Stimulated activated CD8-positive, alpha-beta memory T cell treated with anti-CD3 and anti-CD28 coated beads, Interleukin-15, amount 100 ng/mL, for 24 hours (primary cell): ENCODE measurements at places on chromosomes 5 and 9.

DNA sequence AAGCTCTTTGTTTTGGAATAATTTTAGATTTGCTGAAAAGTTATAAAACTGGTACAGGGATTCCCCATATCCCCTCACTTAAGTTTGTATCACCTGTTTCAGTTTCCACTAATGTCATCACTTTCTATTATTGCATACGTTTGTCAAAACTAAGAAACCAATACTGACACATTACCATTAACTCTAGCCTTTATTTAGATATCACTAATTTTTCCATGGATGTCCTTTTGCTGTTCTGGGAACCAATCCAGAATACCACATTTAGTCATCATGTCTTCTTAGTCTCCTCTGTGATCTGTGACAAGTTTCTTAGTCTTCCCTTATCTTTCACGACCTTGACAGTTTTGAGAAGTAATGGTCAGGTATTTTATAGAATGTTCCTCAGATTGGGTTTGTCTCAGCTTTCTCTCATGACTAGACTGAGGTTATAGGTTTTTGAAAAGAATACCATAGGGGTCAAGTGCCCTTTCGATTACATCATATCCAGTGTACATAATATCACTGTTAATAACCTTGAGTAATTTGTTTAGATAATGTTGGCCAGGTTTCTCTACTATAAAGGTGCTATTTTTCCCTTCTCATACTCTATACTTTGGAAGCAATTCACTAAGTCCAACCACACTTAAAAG is 51.9 kb upstream of the NMUR2 start:
- no peak for DNase-seq

- DNase-seq, result no peak
These were observed 820.0 kb upstream of the SEMA6A start for GRCh38 chr5:117394506-117395157.

DNA sequence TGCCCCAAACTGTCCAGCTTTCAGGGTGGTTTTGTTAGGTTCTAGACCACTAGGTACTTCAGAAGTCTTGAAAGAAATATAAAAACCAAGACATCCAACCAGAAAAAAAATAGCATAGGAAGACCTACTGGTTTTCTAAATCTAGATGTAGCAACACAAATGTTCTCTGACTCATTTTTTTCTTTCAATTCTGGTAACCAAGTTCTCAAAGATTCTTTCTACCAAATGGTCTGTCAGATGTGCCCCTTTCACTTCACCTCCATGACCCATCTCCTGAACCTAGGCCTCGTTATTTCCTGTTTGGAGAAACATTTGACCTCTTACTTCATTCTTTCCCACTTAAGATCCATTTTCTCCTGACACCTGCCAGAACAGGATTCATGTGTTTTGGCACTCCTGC is 355.3 kb downstream of the KIAA0825 start:
- no peak for DNase-seq

- no peak for DNase-seq
These were observed 654 bp downstream of the RANBP6 start for GRCh38 chr9:6014670-6015270.

GRCh38 chr5:124087752-124088151 is 575.8 kb downstream of the CSNK1G3 start:
- DNase-seq, result no peak

- DNase-seq, result no peak
These were observed 222.3 kb downstream of the ARRDC3 start for GRCh38 chr5:91160714-91161285.

DNA sequence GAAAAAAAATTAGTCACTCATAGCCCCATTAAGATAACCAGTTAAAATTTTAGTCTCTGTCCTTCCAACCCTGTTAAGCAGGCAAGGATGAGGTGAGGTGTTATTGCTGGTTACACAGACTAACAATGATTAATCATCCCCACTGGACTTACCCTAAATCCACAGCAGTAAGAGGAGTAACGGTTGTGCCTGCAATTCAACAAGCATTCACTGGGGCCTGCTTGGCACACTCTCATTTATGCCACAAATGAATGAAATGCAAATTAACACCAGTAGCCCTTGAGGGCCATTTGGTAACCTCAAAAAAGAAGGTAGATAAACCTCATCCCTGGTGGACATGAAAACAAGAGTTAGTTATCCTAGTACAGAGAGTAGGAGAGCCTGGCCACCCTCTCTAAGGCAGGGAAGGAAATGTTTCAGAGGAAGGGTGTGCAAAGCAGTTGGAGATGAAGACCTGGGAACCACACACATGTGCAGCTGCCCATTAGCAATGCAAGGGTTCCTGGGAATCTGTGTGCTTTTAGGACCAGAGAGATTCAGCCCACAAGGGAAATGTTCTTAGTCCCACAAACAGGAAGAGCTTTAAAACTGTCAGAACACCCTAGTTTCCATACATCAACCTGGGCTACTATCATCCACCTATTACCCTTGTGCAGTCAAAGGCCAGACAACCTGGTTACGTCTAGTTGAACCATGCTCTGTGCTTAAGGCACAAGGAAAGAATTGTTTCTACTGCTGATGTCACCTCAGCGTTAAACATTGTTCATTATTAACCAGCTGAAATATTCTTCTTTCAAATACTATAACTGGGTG is 7.7 kb downstream of the LHFPL2 start:
- no peak for DNase-seq

DNA sequence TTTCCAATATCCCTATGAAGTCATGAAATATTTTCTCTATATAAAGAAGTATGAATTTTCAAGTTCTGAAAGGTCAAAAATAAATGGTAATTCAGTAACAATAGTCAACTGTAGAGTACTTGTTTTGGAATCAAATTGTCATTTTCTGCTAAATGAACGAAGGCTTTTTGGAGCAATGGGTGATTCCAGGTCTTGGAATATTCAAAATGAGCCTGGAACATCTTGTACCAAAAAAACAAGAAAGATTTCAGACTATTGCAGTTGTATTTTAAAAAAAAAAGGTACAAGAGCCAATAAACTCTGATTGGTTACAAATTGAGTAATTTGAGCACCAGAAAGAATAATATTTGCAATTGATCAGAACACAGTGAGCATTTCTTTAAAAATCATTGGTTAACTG is 730.1 kb downstream of the DTWD2 start:
- DNase-seq, result no peak

DNA sequence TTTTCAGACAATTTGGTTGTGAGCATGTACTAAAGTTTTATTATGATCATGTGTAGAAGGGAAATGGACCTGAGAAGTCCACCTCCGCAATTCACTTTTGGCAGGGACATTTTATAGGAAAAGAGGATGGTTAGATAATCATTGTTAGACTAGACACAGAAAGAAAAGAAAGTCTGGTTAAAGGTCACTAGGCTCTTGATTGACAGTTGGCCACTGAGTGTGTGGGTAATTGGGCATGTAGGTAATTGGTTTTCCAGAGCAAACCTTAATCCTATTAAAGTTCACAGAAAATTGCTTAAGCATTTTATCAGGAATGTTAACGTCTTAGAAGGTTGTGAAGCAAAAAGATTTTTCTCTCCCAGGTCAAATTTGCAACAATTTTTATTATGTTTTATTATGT is 158.5 kb upstream of the CLINT1 start:
- DNase-seq, result no peak

DNA sequence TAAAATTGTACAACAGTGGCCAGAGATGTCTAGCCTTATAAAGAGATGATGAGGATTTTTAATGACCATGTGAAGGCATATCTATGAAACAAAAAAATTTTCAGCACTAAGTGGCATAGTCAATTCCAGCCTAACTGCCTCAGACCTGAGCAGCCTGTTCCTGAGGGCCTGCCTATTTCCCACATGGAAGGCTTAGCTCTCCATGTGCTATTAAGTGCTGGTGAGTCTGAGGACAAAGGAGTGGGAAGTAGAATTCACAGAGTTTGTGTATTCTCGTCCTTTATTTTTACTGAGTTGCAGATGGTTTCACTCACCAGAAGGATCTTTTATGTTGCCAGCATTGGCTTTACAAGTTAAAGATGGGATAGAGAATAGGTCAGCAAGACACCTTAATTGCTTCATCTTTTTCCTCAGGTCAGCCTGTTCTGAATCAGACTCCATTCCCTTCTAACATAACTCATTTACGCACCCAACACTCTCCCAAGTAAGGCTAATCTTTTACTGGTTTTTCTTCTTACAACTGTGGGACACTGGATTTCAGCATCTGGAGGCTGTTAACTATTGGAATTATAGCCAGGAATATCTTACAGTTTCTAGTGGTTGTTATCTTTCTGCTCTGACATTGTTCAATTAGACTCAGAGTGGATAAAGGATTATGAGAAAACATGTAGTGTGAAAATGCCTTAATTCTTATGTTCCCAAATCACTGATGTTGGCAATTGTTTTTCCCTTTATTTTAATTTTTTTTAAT is 76.8 kb downstream of the ISOC1 start:
- DNase-seq, result no peak

DNA sequence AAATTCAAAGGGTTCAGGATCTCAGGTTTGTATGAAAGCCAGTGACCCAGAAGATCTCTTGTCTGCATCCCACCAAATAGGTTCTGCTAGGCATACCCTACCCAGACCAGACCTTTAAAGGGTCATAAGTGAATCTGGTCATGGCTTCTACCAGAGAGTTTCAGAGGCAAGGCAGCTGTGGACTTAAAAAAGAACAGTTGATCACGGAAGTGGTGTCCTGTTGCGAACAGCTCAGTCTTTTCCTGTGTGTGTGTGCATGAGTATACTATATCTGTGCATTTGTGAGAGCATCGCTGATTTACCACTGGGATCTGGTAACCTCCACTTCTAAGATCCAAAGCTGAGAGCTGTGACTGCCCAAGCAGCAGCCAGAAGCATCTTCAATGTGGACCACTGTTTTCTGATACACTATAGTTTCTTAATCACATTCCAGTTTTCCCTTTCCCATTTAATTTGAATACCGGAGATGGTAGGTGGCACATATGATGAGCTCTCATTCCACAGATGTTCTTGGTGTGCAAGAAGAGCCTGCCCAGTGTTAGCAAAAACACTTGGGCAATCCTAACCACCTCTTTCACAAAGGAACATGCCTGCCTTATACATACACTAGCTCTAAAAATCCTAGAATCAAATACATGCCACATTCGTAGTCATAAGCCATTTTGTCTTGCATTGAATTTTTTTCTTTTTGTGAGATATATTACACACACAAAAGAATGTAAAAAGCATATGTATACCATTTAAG is 36.2 kb upstream of the OR2S2 start:
- DNase-seq, result no peak

DNA sequence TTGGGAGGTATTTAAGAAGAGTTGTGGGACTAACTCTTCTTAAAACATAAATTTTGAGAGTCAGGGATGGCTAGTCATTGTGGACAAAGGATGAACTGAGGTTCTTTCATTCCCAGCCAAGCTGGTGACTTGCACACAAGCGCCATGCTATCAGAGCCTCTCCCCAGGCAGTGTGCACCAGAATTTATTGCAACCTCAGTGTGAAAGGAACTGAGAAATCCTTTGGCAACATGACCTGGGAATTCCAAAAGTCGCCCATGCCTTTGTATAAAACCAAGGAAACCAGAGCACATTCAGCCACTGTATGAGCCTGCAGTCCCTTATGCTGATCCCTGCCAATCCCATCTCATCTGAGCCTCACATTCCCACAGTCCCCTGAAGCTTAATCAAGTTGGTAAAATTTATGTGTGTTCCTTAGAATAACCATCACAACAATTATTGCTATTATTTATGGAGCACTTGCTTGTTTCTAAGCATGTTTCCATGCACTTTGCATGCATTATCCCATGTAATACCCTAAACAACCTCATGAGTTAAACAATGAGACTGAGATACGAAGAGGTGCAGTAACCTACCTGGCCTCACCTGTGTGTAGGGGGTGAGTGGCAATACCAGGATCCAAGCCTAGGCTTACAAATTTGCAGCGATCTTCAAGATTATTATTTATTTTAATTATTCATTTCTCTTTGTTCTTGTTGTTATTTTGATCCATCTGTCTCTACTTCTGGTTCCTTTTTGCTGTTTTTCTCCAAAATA is 116.4 kb downstream of the NTRK2 start:
- DNase-seq, result no peak

GRCh38 chr5:81965524-81965923 is 6.3 kb upstream of the ATG10 start:
- DNase-seq, result no peak

GRCh38 chr5:61910771-61911170 is 395.2 kb upstream of the KIF2A start:
- DNase-seq, result no peak

DNA sequence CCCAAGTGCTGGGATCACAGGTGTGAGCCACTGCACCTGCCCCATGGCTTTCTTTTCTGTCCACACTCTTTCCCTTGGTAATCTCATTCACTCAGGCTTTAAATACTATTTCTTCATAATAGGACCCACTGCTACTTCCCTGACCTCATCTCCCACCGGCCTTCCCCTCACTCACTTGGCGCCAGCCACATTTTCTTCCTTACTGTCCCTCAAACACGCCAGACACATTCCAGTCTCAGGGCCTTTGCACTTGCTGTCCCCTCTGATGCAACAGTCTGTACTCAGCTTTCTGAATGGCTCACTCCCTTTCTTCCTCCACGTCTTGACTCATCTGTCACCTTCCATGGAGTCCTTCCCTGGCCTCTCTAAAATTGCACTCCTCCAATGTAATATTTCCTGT is 111.1 kb upstream of the MVB12B start:
- DNase-seq, result no peak

DNA sequence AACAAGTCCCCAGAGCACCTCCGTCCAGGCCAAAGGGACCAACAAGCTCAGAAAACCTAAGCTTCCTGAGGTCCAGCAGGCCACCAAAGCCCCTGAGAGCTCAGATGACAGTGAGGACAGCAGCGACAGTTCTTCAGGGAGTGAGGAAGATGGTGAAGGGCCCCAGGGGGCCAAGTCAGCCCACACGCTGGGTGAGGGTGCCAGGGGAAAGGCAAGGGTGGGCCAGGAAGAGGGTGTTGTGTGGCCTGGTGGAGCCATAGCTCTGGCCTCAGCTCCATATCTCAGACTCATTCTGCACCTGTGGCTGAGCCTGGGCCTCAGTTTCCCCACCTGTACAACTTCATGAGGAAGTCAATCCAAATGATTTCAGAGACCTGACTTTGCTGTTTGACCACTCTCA is 20.7 kb downstream of the CD74 start:
- no peak for DNase-seq

DNA sequence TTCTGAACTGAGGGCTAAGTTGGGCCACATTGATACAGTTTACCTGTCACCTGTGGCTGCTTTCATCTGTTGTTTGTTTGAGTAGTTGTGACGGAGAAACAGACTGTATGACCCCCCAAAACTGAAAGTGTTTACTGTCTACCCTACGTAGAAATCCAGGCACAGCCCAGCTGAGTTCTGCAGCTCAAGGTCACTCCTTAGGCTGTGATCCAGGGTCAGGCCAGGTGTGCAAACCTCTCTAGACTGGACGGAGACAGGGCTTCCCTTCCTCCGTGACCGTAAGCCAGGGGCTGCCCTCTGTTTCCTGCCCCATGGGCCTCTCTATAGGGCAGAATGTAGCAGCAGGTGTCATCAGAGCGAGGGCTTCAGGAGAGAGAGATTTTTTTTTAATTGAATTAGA is 207.9 kb upstream of the OTULINL start:
- no peak for DNase-seq

DNA sequence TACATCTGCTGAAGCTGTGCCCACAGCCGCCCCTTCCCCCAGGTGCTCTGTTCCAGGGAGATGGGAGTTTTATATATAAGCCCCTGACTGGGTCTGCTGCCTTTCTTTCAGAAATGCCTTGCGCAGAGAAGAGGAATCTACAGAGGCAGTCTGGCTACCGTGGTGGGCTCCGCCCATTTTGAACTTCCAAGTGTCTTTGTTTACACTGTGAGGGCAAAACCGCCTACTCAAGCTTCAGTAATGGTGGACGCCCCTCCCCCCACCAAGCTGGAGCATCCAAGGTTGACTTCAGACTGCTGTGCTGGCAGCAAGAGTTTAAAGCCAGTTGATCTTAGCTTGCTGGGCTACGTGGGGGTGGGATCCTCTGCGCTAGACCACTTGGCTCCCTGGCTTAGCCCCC is 41.3 kb downstream of the RANBP17 start:
- no peak for DNase-seq
